T1000 (cell line): ENCODE measurements at places on chromosomes 1 and 21.

GRCh38 chr1:243269461-243269801 is 13.6 kb downstream of the SDCCAG8 start:
- no peak for DNase-seq

GRCh38 chr1:230143534-230143933 is 76.5 kb downstream of the GALNT2 start:
- DNase-seq, result no peak

- DNase-seq, result no peak
These were observed 163.9 kb downstream of the LRRC40 start for GRCh38 chr1:70041317-70042045.

- DNase-seq, result no peak
These were observed 17.7 kb downstream of the ZNF362 start for GRCh38 chr1:33273961-33274371.

DNA sequence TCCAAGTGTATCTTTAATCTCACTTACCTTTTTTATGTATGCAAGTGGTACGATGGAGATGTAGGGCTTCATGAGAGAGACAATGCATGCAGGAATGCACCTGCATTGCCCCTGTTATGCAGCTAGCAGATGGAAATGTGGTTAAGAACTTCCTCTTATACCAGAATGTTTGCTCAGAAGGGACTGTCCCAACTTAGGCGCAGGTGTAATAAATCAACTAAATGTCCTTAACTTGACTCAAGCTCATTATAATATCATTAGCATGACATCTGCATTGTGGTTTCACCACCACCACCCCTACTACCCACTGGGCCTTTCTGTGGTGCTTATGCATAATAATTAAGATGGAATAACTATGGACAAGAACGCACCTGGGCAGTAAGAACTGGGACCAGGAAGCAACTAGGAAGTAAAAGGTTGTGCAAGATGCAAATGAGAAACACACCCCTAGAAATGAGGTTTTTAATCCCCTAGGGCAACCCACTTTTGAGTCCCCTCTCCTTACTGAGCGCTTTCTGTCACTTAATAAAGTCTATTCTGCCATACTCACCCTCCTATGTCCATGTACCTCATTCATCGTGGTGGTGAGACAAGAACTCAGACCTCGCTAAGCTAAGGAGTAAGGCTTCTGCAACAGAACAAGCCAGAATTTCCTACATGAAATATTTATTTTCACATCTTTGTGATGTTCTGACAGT is 1103.3 kb upstream of the B3GALT2 start:
- no peak for DNase-seq

- DNase-seq, result no peak
These were observed 5.4 kb upstream of the ADORA1 start for GRCh38 chr1:203122159-203122558.

GRCh38 chr1:96538883-96539282 is 182.7 kb upstream of the PTBP2 start:
- no peak for DNase-seq

DNA sequence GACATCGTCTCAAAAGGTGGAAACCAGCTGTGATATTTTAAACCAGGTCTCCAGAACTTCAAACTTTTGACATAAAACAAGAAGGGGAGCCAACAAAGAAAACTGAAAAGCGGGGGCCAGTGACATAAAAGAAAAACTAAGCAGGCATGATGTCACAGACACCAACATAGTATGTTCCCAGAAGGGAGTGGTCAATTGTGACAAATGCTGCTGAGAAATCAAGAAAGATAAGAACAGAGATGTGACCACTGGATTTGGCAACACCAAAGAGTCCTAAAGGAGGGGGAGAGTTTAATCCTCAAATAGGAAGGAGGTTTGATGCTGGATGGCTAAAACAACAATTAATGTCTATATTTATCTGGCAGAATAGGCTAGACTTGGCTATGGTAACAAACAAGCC is 2.3 kb upstream of the RNF19B start:
- DNase-seq, result no peak

GRCh38 chr1:208173749-208174148 is 70.4 kb downstream of the PLXNA2 start:
- no peak for DNase-seq

GRCh38 chr1:71521655-71522264 is 440.9 kb upstream of the ZRANB2 start:
- DNase-seq, result no peak

GRCh38 chr1:42748461-42749410 is 8.7 kb upstream of the CLDN19 start:
- no peak for DNase-seq

- no peak for DNase-seq
These were observed 93.8 kb downstream of the COQ8A start for GRCh38 chr1:227033880-227034279.
